ENCODE measurements at places on chromosomes 3 and 15.

GRCh38 chr3:96430079-96430478 is 384.3 kb upstream of the EPHA6 start:
- DNase-seq: no peak

GRCh38 chr3:14570089-14570488 is 29.9 kb upstream of the GRIP2 start:
- DNase-seq: no peak

DNA sequence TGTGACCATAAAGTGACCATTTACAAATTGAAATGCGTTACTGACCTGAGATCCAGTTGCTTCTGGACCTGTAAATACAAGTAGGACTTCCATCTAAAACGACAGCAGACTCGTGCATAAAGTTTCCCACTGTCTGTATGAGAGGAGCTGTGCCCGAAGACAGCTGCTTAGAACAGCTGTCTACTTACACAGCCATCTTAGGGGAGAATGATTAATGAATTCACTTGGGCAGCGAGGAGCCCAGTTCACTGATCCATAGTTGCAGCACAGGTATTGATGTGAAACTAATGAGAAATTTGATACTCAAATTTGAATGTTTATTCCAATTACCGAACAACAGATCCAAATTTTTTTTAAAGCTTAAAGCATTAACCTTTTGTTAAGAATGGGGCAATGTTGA is 748.1 kb downstream of the NR2F2 start:
- no peak for DNase-seq

- no peak for DNase-seq
Measured at GRCh38 chr3:24965706-24966385, 462.2 kb upstream of the RARB start.

- no peak for DNase-seq
Measured at GRCh38 chr3:38281895-38282686, at the start of gene SLC22A14. Gene SLC22A14, plus strand, starts transcription at chr3:38282294. Its CDS starts 23,733 bp downstream, at chr3:38306027.

DNA sequence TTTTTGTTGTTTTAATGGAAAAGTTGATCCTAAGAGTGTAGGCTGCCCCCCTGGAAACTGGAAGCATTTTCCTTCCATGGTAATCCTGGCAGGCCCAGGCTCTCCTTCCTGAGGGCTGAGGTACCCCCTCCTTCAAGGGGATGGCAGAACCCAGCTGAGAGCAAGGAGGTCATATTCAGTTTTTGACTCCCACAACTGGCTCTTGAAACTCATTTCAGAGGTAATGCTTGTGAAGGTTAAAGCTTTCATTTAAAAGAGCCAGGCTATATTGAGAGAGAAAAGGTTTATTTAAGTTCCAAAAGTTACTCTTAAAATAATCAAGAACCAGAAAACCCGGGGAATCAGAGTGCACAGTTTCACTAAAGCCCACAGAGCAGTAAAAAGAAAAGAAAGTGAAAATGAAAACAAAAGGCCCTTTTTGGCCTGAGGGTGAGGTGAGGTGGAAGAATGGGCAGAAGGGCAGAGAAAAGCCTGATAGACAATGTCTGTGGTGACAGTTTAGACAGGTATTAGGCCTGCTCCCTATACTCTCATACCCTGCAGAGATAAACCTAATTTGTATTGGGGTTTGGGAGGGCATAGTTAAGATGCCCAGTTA is 47.0 kb upstream of the RBP1 start:
- no peak for DNase-seq

GRCh38 chr3:58038675-58039292 is 30.6 kb downstream of the FLNB start:
- DNase-seq: no peak

DNA sequence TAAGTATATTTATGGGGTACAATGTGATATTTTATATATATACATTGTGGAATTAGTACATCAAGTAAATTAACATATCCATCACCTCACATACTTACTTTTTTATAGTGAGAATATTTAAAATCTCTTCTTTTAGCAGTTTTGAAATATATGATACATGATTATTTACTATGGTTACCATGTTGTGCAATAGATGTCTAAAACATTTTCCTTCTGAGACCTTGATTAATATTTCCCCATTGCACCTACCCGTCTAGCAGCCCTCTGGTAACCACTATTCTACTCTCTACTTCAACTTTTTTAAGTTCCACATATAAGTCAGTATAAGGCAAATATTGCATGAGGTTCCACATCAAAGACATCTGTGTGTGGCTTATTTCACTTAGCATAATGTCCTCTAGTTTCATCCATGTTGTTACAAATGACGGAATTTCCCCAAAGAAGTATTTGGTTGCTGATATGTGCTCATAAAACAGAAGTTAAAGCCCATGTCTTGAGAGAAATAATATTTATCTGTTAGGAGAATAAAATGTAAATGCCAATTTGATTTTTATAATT is 29.6 kb upstream of the NFKBIZ start:
- no peak for DNase-seq

GRCh38 chr15:93105485-93105884 is 16.5 kb upstream of the RGMA start:
- DNase-seq: no peak

GRCh38 chr15:66808181-66808824 is 106.3 kb downstream of the SMAD6 start:
- DNase-seq: no peak

GRCh38 chr15:67062369-67062985 is 2.9 kb upstream of the SMAD3 start:
- no peak for DNase-seq

- no peak for DNase-seq
Measured at GRCh38 chr3:49868862-49869466, 742 bp downstream of the CAMKV start.

- DNase-seq: peak; percentile 48
Measured at GRCh38 chr3:20573175-20573574, 387.2 kb upstream of the SGO1 start.

DNA sequence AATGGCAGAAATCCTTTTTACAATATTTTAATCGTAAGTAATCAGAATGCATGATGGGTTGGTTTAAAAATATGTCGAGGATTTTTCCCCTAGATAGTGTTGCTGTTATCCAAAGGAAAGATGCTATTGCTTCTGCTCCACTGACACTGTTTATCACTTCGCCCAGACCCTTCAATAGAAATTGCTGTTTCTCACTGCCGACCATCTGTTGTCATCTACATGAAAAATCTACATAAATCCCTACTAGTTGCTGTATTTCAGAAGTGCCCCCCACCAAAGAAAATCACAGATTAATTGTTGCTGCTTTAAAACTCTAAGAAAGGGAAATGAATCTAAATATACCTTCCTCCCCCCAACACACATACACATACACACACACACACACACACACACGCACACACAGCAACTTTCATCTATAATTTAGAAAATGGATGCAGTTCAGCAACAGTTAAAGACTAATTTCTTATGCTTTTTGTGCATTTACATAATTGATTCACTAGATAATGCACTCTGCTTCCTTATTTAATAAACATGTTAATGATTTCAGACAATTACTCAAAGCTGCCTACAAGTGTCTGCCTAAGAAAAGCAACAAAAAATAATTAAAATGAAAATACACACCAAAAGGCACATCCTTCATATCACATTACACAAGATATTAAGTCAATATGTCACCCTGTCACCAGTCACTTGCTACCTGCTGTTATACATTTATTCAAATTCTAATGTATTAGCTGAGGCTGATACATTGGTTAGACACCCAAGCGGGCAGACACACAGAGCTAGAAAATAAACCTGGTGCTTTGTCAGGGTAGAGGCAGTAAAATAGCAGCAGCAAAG is 82.8 kb downstream of the RORA start:
- DNase-seq: no peak

GRCh38 chr15:43922021-43922420 is 95.2 kb downstream of the WDR76 start:
- no peak for DNase-seq

DNA sequence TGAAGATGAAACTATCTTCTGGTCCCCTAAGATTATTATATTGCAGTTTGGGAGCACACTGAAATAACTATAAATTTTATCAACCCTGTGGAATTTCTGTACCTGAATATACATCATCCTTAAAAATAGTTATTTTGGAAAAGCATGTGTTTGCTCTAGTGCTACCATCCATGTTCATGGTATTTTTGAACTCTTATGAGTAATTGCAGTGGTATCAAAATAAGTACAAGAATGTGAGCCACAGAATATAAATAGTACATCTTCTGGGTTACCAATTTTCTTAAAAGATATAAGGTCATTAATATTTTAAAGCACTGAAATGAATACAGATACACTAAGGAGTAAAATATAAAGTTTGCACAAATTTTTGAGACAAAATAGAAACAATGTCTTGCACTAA is 206.5 kb downstream of the CBLB start:
- DNase-seq: no peak

- no peak for DNase-seq
Measured at GRCh38 chr15:23857028-23857641, 170.0 kb upstream of the NDN start.

- no peak for DNase-seq
Measured at GRCh38 chr3:31966978-31967591, 14.0 kb downstream of the OSBPL10 start.

DNA sequence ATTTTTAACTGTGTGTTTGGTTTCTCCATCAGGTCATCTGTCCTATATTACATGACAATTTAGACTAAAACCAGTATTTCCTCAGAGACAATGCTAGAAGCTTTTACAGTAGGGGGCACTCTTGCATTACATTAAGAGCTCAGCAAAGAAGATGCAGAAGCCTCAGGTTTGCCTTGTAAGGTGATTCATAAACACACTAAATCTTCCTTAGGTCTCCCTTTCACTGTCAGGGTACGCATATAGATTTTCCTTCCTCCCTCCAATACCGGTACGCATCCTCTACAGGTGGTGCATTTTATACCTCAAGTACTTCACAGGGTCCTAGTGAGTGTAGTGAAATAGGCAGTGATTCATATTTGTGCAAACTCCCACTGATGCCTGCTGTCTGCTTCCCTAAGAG is 46.5 kb downstream of the CD86 start:
- DNase-seq: peak; percentile 31

GRCh38 chr3:112873632-112874031 is 27.0 kb upstream of the CD200R1L start:
- no peak for DNase-seq

DNA sequence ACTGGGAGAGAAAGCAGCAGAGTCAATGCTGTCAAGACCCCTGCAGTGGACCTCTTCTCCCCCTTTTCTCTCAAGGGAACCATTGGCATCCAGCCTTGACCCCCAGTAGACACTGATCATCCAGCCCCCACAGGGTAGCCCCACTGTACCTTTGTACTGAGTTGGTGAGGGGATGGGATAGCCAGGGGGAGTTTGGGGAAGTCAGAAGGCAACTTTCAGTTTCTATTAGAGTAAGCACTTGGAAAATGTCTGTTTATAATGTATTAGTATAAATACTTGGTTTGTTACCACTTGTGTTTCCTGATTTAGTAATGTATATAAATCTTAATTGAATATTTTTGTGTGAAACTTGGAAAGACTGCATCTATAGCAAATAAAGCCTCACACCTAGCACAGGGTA is 25.0 kb downstream of the DAG1 start:
- no peak for DNase-seq

- DNase-seq: no peak
Measured at GRCh38 chr15:38587214-38587613, 22.6 kb upstream of the RASGRP1 start.

GRCh38 chr3:140994316-140994715 is 52.7 kb downstream of the SLC25A36 start:
- DNase-seq: no peak

- no peak for DNase-seq
Measured at GRCh38 chr3:9934235-9934621, 594 bp downstream of the CRELD1 start.

DNA sequence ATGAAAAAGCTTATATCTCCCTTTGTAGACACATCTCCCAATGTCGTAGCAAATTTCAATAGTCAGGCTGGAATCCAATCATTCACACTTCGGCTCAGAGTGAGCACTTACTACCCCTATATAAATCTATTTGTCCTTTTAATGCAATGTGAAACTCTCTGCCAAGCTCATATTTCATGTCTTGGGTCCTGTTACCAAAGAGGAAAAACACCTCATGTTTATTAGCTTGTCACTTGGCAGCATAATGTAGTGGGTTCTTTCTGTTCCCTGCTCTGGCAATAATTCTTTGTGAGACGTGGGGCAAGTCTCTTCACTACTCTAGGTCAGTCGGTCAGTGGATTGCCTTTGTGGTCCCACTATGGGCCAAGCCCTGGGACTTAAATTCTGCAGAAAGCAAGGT is 107.1 kb downstream of the SRGAP3 start:
- no peak for DNase-seq

GRCh38 chr3:135163701-135164100 is 368.6 kb downstream of the EPHB1 start:
- no peak for DNase-seq

DNA sequence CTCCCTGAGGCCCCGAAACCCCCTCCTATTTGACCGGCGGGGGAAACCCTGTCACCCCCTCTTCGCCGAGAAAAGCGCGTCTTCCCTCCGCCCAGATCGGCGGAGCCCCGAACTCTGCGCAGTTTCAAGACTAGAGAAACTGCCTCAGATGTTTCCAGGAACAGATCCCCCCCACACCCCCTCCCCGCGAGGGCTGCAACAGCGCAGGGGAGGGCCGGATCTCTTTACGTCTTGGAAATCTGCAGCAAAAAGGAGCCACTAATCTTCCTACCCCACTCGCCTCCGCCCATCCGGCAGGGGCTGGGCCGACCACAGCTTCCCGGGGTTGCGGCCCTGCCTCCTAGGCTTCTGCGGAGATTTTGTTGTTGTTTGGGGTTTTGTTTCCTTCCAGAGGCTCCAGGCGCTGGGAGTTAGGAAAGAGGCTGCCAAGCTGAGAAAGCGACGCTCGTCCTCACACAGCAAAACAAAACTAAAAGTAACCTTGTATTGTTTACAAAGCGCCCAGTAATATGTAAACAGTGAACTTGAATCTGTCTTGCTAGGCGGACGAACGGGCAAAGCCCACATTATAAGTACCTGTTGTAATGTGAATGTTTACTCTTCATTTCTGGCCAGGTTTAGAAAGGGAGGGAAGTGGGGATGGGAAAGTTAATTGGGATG is 2.2 kb downstream of the FOXB1 start:
- DNase-seq: no peak

GRCh38 chr3:114112696-114113095 is 56.2 kb downstream of the QTRT2 start:
- DNase-seq: no peak

- DNase-seq: no peak
Measured at GRCh38 chr3:10505791-10506585, 602 bp upstream of the ATP2B2 start.

- no peak for DNase-seq
Measured at GRCh38 chr3:7487763-7488162, 626.8 kb downstream of the GRM7 start.

GRCh38 chr3:136838641-136839555 is 20.0 kb downstream of the SLC35G2 start:
- DNase-seq: no peak

DNA sequence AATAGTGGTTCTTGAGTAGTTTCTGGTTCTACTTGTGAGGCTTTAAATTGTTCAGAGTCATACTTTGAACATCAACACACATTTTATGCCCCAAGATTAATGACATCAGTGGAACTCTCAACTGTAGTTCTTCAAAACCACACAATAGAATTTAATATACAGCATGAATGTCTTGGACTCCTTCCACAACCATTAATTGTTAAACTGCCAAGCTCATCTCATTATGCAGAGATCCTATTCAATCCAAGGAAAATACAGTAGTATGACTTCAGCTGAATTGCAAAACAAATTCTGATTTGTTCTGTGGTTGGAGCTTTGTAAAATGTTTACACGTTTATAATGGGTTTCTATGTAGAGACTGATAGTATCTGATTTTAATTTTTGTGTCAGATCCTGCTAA is 199.2 kb upstream of the SLC2A2 start:
- peak; percentile 20 for DNase-seq

All from AG09309 (cell line).